ENCODE measurements at places on chromosomes 16 and 17. TPM values are rescaled to one million over a fixed set of nuclear protein-coding genes. Genes with fewer than 3 reads are reported as not detected.

CSH2 gene
- total RNA-seq, result 1.8 TPM

RAI1 gene
- total RNA-seq, result 23.0 TPM

OR4D2 gene
- total RNA-seq, result not detected

GH2 gene
- total RNA-seq, result not detected

DNA sequence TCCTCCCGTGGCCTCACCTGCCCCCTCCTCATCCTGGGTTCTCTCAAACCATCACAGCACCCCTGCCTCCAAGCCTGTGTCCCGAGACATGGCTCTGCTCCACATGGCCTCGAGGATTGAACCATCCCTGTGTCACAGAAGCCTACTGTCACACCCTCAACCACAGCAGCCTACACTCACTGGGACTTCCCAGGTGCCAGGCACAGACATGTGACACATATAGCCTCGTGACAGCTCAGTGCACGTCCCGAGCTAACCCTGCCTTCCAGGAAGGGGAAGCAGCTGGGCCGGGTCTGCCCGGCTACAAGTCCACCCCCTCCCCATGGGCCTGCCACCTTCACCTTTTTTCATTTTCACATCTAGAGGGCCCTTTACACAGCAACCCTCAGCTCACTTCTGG is 238.3 kb downstream of the CPPED1 start:
- DNase-seq, result no peak

DNA sequence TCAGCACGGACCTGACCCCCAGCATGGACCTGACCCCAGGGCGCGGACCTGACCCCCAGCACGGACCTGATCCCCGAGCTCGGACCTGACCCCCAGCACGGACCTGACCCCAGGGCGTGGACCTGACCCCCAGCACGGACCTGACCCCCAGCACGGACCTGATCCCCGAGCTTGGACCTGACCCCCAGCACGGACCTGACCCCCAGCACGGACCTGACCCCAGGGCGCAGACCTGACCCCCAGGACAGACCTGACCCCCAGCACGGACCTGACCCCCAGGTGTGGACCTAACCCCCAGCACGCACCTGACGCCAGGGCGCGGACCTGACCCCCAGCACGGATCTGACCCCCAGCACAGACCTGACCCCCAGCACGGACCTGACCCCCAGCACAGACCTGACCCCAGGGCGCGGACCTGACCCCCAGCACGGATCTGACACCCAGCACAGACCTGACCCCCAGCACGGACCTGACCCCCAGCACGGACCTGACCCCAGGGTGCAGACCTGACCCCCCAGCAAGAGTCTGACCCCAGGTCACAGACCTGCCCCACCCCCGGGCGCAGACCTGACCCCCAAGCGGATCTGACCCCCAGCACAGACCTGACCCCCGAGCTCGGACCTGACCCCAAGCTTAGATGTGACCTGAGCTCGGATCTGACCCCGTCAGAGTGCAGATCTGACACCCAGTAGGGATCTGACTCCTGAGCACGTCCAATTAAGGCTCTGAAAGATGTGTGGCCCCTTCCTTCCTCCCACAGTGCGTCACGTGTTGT is 98.7 kb downstream of the C16orf95 start:
- DNase-seq, result no peak

- DNase-seq, result no peak
Observed at GRCh38 chr17:62800585-62800984, 7.5 kb downstream of the MARCHF10 start.

DNA sequence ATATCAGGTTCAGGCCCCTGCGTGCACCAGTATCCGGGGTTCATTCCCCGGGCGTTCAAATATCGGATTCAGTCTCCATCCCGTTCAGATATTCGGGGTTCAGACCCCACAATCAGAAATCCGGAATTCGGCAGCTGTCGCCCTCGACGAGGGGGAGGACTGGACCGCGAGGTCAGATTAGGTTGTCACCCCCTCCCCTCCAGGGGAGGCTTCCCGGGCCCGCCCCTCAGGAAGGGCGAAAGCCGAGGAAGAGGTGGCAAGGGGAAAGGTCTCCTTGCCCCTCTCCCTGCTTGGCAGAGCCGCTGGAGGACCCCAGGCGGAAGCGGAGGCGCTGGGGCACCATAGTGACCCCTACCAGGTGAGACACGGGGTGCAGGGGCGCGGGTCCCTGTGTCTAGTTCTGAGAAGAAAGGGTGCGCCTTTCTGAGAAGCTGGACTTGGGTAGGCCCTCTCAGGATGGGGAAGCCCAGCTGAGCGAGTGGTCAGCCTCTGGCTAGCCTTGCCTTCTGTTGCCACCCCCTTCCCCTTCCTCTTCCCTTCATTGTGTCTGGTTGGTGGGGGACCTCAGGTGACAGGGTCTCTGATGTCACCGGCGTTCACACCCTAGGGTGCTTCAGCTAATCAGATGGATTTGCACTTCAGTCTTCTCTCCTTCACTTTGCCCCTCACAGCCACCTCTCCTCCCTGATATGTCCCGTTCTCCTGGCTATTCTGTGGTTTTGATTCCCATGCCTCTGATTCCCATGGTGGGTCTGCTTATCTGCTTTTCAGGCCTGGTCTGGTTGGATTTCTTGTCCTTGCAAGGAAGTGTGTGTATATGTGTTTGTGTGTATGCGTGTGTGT is 844 bp downstream of the TAOK2 start:
- DNase-seq, result no peak

DNA sequence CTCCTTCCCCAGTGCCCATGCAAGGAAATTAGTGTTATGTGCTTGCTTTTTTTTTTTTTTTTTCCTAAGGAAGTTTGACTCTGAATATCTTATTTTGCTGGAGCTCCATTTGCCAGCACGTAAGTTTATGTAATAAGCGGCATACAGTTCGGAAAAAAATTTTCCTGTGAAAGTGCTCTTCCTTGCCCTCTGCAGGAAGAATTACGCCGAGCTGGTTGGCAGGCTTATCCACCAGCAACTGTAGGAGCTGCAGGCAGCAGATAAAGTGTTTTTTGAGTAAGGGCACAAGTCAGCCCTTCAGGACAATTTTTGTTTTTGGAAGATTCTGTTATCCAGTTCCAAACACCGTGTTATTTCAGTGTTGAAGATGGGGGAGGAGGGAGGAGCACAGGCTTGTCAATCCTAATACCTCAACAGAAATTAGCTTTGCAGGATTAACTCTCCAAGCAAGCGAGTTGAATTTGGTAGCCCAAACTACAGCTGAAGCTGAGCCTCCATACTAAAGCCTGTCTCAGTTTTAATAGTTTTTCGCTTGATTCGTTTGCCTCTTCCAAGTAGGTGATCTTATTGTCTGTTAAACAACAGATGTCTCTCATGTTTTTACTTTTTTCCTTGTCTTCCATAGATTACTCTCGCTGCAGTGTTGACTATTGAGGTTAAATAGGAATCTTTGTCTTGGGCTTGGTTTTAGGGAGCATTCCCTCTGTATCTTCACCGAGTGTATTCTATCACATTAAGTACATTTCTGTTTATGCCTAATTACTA is 1.1 kb downstream of the SPECC1 start:
- peak; percentile 74 for DNase-seq

- DNase-seq, result peak; percentile 24
Observed at GRCh38 chr16:50602531-50603205, 54.5 kb downstream of the NKD1 start.
